Activated CD8-positive, alpha-beta memory T cell treated with anti-CD3 and anti-CD28 coated beads for 24 hours (primary cell): ENCODE measurements at places on chromosomes 13 and 19.

DNA sequence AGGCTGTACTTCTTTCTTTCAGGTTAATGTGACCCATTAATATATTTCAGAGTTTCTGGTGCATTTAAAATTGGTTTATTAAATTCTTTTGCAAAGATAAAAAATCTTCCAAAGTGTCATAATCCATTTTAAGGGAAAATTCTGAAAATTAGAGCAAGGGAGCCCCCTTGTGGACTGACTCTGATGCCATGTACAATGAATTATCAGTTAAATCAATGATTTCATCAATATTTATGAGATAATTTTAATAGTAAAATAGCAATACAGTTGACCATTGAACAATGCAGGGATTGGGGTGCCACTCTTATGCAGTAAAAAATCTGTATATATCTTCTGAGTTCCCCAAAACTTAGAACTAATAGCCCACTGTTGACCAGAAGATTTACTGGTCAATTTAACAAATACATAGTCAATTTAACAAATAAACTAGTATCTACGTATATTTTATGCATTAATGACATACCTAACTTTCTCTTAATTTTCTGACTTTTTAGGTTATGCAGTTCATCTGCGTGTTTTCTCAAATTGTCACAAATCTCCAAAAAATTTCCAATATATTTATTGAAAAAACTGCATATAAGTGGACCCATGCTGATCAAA lies 479.1 kb upstream of the MIR17HG start:
- DNase-seq = no peak

DNA sequence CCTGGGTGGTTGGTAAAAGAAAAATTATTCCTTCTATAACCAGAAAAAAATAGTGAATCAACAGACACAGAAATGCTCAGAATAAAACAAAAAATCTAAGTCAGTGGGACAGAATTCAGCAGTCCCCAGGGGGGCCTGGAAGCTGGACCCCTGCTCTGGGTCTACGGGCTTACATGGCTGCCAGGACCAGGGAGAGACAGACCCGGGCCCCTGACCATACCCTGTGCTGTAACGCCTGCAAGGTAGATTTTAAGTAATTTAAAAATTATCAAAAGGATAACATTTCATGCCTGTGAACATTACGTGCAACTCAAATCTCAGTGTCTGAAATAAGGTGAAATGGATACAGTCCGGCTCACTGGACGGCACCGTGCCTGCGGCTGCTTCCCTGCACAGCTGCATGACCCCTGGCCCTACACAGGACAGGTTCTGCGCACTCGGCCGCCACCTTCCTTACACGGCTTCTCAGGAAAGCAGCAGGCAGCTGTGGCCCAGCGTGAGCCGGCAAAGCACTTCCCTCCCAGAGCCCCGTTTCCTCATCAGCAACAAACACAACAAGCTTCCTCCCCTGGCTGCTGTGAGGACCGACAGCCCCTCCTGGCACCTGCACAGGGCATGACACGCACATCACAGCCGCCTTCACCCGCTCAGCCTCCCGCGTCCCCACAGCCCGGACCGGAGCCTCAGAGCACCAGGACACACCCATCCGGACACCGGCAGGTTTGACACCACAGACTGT lies 22.2 kb downstream of the RASA3 start:
- DNase-seq = peak; percentile 85

DNA sequence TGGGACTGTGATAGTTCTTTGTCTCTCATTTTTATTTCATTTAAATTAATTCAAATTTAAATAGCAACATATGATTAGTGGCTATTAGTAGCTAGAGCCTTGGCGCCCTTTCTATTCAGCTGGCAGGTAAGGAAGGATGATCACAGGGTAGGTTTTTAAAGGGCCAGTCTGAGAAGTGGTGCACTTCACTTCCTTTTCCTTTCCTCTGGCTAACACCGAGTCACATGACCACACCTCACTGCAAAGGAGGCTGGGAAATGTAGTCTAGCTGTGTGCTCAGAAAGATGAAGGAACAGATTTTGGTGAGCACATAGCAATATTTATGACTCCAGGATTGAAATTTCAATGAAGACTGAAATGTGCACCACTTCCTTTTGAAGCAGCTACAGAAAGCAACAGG lies 128.7 kb downstream of the TSHZ3 start:
- DNase-seq = no peak

- DNase-seq = no peak
Measured at GRCh38 chr13:40056898-40057619, 401.6 kb downstream of the COG6 start.

DNA sequence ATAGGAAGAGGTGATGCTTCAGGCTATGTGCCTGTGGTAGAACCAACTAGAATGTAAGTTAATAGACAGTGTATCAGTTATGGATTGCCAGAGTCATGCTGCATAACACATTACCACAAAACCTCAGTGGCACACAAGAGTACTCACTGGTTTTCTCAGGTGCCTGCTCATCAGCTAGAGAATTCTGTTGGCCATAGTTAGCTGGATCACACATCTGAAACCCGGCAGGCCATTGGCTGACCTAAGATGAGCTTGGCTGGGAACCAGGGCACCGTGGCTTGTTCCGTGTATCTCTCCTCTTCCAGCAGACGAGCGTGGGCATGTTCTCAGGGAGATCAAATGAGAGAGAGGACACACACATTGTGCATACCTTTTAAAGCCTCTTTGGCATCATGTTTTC lies 76.7 kb downstream of the TEX26 start:
- DNase-seq = no peak

DNA sequence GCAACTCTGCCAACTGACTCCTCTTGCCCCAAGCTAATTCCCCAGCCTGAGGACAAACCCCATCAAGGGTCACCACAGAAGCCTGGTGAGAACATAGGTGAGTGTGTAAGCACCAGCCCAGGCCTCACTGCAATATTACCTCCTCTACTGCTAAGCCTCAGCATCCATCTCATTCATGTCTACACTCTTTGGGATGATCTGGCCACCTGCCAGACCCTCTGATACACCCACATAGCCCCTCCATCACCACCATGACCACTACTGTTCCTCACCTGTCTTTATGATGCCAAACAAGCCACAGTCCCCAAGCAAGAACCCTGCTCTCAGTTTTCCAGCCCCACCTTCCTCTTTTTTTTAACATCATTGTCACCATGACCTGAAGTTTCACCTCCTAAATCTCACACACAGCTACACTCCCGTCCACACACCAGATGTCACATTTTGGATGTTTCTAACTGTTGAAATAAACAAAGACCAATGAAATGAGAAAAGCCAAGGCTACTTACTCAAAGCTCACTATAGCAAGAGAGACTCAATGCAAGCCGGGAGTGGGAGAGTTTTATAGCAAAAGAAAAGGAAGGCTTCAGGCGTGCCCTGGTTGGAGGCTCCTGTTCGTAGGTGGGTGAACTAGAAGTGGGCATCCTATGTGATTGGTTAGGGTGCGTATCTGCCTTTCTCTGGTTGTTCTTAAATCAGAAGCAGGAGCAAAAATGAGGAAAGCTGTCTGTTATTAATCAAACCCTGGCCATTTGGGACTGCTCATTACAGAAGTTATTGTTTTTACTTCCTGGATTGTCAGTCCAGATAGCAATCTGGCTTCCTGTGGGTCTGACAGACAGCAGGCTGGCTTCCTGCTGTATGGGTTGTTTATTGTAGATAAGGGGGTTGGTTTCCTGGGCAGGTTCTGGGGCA lies 2.0 kb downstream of the ZNF792 start:
- no peak for DNase-seq

- DNase-seq = no peak
Measured at GRCh38 chr13:89468081-89468480, 1796.9 kb downstream of the SLITRK5 start.

DNA sequence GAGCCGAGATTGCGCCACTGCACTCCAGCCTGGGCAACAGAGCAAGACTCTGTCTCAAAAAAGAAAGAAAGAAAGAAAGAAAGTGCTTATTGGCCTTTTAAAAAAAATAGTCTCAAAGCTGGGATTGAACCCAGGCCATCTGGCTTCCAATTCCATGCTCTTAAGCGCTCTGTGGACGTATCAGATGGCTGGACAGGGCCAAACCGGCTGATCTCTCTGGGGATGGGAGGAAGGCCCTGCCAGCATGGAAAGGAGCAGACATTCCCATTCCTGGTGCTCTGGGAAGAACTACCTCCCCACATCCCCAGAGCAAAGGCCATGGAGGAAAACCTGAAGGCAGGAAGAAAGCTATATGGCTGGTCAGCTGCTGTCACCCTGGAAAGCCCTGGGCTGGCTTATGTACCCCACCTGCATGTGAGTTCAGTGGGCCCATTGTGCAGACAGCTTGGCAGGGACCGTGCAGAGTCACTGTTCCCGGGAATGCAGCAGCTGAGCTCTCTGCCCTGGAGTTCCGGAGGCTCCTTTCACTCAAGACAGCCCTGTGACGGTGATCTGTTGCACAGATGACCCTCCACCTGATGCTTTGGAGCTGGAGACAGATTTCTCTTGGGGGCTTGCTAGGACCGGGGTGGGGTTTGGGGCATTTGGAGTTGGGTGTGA lies 84.3 kb downstream of the SIPA1L3 start:
- no peak for DNase-seq

DNA sequence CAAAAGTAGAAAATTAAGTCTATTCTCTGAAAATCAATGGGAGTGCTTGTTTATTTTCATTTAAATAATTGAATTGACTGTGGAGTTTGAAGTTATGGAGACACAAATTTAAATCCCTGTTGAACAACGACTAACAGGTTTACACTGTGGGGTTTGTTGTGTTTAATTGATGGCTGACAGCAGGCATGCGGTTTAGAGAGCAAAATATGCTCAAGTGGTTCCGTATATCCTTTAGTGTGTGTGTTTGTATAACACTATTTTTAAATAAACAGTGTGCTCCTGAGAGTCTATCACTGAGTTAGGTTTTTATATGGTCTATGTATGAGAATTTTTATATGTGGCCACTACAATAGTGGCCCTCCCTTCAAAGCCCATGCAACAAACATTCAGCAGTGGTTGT lies 332.0 kb downstream of the GPC6 start:
- no peak for DNase-seq

DNA sequence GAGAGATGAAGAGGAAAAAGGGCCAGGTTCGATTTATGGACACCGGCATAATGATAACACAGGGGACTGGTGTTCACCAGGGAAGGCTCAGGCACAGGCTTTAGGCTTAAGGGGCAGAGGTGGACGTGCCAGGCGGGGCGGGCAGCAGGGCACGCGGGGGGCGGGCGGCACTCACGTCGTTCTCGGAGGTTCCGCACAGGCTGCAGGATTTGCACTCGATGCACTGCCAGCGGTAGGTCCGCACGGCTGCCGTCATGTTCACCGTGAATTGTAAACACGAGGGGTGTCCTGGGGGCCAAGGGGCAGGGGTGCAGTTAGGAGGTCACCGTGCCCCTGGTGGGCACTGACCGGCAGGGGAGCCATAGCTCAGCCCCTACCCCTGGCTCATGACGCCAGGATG lies 10.6 kb downstream of the DPF1 start:
- no peak for DNase-seq

GRCh38 chr19:5790559-5791520 lies at the start of gene DUS3L:
DUS3L (minus strand) TSS chr19:5791163; CDS start chr19:5791141, 22 bp downstream.
- peak; percentile 98 for DNase-seq

GRCh38 chr13:75347925-75348324 lies 134.0 kb downstream of the TBC1D4 start:
- DNase-seq = no peak

DNA sequence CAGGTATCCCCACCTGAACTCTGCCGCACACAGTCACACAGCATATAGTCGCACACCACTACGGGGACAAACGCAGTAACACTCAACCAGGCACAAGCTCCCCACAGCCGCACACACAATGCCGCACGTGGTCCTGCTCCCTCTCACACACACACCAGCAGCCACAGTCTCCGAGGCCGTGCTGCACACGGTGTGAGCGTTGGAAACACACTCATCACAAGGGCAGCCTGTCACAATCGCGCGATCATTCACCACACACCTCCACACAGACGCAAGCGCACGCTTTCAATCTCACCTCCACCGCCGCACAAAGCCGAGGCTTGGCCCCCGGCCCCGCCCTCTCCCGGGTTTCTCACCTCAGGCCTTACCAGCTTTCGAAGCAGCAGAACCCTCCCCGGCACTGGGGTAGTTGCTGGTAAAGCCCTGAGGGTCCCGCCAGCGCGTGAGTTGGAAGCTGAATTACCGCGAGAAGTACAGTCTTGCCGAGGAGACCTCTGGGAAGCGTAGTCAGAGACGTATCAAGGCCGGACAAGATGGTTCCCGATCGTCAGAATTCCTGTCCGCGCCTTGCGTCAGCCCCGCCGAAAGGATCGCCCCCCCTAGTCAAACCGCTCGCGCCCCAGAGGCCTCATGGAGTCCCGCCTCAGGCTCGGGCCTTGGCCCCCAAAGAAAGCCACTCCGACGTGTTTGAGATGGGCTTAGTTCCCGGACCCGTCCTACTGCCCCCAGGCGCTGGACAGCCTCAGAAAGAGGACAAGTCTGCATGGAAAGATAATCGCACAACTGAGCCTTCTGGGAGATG lies at the start of gene ZNF566:
Gene ZNF566, minus strand, starts transcription at position 444 of the 802 bp plus-strand sequence. CDS start 13,004 bp downstream, outside the sequence.
- DNase-seq = peak; percentile 95

GRCh38 chr13:112131713-112132113 lies 64.8 kb downstream of the SOX1 start:
- no peak for DNase-seq

GRCh38 chr19:7560255-7560654 lies 24.7 kb downstream of the PNPLA6 start:
- DNase-seq = no peak

GRCh38 chr13:85461621-85462020 lies 337.6 kb downstream of the SLITRK6 start:
- no peak for DNase-seq

- DNase-seq = peak; percentile 93
Measured at GRCh38 chr19:45779231-45780145, 2.8 kb downstream of the DMPK start.

DNA sequence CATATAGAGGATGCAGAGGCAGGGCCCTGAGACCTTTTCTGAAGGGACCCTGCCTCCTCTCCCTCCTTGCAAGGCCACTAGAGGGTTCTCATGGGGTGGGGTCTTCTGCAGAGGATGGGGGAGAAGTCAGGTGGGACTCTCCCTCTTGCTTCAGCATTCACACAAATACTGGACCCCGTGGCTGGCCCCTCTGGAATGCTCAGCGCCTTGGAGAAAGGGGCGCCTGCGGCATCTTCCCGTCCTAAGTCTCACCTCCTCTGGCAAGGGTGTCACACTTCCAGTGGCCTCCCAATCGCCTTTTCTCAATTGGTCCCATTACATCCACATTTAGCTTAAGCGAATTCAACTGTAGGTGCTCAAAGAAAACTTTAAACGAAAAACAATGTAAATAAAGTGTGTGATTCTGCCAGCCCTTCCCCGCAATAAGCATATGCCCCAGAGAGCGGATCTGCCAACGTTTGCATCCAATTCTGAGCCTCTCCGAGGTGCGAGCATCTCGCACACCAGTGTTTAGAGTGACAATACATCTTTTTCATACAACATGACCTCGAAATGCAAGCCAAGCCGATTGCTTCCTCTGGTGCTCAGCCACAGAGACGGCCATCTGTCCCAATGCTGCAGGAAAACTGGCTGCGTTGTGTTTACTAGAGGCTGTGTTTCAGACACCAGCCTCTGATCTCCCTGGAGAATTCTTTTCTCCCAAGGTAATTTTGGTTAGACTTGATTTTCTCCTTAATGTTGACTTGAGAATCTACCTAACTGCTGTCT lies 69.1 kb upstream of the WASF3 start:
- no peak for DNase-seq
